Motor neuron (in vitro differentiated cells): ENCODE measurements at places on chromosomes 12 and 14.

DNA sequence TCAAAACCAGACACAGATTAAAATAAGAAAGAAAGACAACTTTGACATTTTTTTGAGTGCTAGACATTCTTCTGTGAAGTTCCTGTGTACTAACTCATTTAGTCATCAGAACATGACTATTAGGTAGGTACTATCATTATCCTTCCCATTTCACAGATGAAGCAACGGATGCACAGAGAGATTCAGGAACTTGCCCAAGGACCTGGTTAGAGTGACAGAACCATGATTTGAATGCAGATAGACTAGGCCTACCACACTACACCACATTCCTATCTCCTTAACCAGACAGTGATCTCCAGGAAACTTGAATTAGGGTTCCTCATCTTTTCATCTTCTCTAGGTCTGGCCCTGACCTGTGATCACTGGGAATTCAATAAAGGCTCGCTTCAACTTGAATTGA, 54.4 kb upstream of the MED13L start:
- no peak for ATAC-seq

GRCh38 chr14:76612654-76613053, 148.6 kb upstream of the VASH1 start:
- no peak for ATAC-seq

DNA sequence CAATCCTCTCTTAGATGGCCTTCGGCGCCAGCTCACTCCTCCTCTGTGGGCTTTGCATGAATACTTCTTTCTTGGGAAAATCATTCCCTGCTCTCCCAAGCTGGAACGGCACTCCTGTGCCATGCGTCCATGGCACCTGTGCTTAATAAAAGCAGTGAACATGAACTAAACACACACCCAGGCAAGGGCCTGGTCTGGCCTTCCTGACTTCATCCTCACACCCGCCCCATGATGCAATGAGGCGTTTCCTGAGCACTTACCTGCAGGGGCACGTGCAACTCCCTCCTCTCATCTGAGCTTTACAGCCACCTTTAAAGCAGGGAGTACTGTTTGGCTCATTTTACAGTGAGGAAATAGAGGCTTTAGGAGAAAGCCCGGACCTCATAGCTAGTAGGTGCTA, 219.8 kb downstream of the SLC41A2 start:
- no peak for ATAC-seq

GRCh38 chr14:60865378-60866127, 115.3 kb downstream of the TRMT5 start:
- ATAC-seq, result no peak

- ATAC-seq, result no peak
Observed at GRCh38 chr12:49885118-49885517, 18.6 kb downstream of the FAIM2 start.

GRCh38 chr12:22856178-22856577, 231.2 kb downstream of the ETNK1 start:
- ATAC-seq, result peak; percentile 34

DNA sequence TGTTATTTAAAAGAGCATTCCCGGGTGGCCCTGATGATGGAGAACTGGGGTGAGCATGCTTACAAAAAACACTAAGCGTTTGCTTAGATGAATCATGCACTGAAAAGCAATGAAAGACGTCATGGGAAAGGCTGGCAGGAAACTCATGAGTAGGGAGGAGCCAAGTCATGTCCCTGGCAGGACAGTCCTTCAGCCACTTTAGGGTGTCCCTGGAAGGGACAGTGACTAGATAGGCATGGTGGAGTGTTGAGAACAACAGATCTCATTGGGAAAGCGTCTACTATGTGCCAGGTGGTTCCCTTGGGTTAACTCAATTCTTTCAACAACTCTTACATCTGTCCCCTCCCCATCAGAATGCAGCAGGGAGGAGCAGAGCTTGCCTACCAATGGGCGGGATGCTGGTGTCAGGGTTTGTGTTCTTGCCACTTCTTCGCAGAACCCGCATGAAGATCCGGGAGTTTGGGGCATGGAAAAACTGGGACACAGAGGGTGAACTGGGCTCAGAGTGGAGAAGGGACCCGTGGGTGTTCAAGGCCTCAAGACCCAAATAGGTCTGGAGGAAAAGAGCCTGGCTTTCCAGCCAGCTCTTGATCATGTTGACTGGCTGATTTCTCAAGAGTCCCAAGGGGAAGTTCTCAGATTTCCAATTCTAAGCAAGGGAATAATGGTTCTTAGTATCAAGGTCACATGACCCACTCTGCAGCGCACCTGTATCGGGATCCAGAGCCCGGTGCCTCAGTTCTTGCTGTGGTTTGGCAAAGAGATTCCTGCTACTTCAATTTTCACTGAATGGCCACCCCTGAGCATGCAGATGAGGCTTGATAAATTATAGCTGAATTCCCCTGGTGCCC, 653.9 kb upstream of the TBX3 start:
- peak; percentile 23 for ATAC-seq

DNA sequence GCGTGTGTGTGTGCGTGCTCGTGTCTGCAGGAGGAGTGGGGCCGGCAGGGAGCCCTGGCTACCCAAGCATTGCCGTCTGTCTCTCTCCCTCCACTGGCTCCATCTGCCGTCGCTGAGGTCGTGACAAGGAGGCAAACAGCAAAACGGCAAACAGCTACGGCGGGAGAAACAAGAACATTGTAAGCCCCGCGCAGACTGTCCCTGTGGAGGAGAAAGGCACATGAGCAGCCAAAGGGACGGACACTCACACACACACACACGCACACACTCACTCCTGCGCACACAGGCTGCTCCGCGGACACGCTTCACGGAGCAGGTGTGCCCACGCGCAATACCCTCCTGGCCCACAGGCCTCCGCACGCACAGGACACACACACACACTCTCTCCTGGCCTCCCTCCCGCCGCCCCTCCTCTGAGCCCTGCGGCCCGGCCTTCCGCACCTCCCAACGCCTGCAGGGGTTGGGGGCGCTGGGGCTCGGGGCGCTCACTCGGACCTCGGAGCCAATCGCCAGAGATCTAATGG, 905 bp downstream of the CISTR start:
- peak; percentile 5 for ATAC-seq
